ENCODE measurements at places on chromosomes 6 and 20.

- no peak for DNase-seq
Measured at GRCh38 chr6:33834401-33835392, 30.9 kb upstream of the MLN start.

GRCh38 chr20:40282941-40283340, 406.1 kb downstream of the MAFB start:
- DNase-seq, result no peak

- no peak for DNase-seq
Measured at GRCh38 chr6:81762606-81763005, 10.1 kb upstream of the TENT5A start.

- DNase-seq, result no peak
Measured at GRCh38 chr6:165002358-165002757, 307.0 kb downstream of the C6orf118 start.

GRCh38 chr20:19833395-19833794, 75.3 kb downstream of the RIN2 start:
- DNase-seq, result no peak

GRCh38 chr6:169026175-169026574, 227.5 kb downstream of the THBS2 start:
- no peak for DNase-seq

DNA sequence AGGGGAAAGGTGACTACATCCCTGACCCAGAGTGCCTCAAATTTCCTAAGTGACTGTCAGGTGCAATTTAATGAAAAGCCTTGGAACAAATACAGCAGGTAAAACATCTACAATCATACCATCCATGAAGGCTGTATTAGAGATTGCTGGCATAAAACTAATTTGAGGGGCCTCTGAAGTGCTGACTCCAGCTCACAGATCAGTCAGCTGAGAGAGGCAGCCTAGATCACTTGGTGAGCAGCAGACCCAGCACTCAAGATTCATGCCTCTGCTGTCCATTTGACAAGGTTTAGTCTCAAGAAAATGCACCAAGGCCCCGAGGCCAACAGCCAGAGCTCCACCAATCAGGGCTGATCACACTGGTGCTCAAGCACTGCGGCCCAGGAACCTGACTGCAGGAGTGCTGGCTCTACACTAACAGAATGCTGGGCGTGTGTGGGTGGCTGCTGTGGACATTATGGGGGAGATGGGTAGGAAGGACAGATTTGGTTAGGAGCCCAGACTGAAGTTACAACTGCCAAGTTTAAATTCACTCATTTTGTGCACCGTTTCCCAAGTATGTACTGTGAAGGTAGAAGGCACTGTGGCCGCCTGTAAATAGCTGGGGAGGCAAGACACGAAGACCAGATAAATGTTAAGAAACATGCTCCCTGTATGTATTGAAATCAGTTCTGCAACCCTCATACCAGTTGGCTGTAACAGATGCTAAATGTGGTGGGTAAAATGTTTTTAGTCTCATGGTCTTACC, 28.2 kb downstream of the SNX5 start:
- DNase-seq, result no peak

DNA sequence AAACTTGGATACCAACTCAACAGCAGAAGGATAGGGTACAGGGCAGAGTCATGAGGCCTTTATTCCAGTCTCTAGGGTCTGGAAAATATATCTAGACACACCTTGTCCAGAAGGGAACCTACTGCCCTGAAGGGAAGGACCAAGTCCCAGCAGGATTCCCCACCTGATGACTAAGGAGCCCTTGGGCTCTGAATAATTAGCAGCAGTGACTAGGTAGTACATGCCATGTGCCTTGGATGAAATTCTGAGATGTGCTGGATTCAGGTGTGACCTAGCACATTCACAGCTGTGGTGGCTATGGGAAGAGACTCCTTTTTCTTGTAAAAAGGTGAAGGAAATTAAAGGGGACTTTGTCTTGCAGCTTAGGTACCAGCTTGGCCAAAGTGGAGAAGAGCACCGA, 364.3 kb upstream of the PTCHD4 start:
- DNase-seq, result no peak

GRCh38 chr6:46674410-46674809, 13.3 kb upstream of the TDRD6 start:
- DNase-seq, result no peak

GRCh38 chr20:25245461-25245860, 2.4 kb upstream of the PYGB start:
- no peak for DNase-seq

GRCh38 chr20:9227896-9228615, 159.2 kb downstream of the PLCB4 start:
- DNase-seq, result no peak

- no peak for DNase-seq
Measured at GRCh38 chr20:42003380-42003779, 385.2 kb upstream of the CHD6 start.

- DNase-seq, result no peak
Measured at GRCh38 chr6:166784691-166785090, 157.6 kb upstream of the RPS6KA2 start.

- no peak for DNase-seq
Measured at GRCh38 chr20:722822-723644, 45.3 kb downstream of the SLC52A3 start.

- DNase-seq, result no peak
Measured at GRCh38 chr20:59788196-59788735, 145.2 kb downstream of the SYCP2 start.

DNA sequence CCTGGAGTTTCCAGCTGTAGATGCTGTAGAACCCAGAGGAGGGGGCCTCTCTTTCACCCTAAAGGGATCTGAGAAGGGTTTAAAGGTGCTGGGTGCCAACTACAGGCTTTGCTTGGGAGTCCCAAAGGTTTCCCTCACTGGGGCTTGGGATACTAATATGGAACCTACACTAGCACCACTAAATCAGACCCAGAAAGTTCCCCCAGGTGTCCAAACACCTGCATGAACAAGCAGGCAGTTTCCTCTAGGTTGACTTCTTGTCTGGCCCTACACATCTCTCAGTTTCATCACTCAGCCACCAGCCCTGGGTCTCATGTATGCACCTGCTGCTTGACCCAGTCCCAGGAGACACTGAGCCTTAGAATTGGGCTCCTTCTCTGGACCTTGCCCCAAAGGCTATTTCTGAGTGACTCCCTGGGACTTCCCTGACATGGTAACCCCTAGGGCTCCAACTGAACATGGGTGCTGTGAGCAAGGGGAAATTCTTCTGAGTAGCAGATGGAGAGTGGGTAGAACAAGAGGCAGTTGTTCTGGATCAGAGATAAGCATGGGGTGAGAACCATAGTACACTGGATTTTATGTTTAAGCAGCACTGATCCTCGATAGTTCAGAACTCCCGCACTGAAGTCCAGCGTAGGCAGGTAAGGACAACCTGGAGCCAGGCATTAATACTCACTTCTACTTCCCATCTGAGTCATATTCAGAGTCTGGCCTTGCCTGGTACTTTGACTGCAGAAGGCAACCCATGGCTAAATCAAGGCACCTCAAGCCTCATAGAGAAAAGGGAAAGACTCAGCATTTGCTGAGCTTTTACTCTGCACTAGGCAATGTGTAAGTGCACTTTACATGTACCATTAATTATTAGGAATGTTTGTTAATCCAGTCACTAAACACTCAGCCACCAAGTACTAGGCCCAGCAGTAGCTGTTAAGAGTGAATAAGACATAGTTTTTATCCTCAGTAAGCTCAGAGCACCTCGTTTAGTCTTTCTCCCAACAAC, 16.8 kb downstream of the BCL2L1 start:
- no peak for DNase-seq

DNA sequence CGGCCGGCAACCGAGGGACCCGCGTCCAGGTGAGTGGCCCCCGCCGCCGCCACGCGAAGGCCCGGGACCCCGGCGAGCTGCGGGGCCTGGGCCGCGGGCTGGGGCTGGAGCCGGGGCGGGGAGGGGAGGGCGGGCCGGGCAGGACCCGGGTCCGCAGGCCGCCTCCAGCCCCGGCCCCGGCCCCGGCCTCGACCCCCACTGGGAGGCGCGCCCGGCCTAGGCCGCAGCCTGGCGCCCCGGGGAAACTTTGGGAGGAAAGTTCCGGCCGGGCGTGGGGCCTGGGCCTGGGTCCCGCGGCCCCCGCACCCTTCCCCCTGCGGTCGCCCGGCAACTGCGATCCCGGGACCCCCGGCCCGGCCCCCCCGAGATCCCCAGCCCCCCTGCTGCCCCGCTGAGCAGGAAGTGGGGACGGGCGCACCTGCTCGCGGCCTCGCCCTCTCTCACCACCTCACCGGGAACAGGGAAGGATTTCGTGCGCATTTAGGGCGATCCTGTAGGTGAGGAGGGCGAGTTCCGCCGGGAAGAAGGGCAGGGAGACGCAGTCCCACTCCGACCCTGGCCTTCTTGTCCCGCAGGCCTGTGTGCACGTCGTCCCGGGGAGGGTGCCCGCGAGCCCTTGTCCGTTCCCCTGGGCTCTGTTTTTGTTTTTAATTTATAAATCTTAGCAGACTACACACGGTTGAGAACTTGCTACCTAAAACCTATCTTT, 402 bp downstream of the OSBPL2 start:
- no peak for DNase-seq

DNA sequence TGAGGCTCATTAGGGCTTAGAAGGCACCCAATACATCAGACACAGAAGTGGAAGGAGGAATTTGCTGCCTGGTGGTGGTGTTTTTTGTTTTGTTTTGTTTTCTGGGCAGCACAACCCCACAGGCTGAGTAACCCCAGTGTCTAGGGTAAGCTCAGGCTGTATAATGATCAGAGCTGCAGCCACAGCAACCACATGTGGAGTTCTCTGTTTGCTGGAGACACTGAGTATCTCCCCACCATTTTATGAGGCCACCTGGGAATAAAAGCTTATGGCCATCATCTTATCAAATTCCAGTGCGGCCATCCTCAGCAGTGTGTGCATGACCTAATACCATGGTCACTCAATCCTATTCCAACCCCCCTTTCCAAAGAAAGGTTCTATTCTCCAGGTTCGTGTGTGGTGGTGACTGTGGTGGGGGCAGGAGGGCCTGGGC, 3.4 kb upstream of the DLL1 start:
- DNase-seq, result no peak

- no peak for DNase-seq
Measured at GRCh38 chr6:27205375-27206278, 41.9 kb upstream of the PRSS16 start.

- no peak for DNase-seq
Measured at GRCh38 chr6:21614226-21614625, 20.7 kb downstream of the SOX4 start.

GRCh38 chr6:13357551-13358075, 29.3 kb upstream of the TBC1D7 start:
- no peak for DNase-seq

- DNase-seq, result no peak
Measured at GRCh38 chr6:155578251-155578650, 122.6 kb upstream of the NOX3 start.

DNA sequence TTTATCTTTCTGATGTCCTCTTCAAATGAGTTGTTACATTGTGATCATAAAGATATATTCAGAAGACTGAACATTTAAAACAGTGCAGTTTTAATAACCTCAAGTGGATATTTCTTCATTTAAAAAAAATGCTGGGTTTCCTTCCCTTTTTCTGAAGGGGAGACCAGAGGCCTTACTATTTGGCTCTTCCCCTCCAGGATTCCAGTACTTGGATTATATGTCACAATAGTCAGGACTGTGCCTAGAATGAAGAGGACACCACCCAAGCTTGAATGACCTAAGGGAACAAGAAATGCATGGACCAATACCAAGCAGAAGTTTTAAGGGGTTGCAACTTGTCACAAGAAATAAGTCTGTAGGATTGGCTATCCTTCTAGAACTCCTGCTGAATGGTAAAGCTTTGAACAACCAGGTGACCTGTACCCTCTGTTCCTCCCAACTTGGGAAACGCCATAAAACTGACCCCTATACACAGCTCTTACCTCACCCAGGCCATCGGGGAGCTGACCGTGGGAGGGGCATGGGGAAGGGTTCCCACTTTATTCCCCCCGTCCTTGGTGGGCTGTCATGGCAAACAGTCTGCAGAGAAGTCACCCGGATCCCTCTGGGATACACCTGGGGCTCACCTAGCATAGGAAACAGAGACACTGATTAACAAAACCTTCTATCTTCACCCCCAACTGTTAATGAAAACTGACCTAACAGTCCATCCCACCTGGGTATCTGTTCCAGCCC, 2.0 kb downstream of the FRS3 start:
- DNase-seq, result no peak

DNA sequence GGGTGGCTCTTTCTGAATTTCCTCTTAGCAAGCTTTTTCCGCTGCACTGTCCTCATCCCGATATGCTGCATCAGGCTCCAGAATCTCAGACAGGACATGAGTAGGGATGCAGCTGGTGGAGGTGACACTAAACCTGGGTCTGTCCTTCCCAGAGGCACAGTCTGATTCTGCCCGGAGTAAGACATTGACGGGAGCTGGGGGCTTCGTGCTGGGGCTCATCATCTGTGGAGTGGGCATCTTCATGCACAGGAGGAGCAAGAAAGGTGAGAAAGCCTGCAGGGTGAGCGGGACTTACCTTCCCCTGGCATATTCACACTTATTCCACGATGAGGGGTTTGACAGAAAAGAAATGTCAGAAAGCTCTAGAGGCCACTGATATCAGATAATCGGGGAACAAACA, 9.8 kb downstream of the HLA-DPB1 start:
- DNase-seq, result no peak

DNA sequence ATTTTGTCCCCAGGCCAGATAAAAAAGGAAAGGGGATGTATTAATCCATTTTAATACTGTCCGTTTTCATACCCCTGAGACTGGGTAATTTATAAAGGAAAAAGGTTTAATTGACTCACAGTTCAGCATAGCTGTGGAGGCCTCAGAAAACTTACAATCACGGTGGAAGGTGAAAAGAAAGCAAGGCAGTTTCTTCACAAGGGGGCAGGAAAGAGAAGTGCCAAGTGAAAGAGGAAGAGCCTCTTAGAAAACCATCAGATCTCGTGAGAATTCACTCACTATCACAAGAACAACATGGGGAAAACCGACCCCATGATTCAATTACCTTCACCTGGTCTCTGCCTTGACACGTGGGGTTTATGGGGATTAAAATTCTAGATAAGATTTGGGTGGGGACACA, 152.5 kb downstream of the IBTK start:
- no peak for DNase-seq

DNA sequence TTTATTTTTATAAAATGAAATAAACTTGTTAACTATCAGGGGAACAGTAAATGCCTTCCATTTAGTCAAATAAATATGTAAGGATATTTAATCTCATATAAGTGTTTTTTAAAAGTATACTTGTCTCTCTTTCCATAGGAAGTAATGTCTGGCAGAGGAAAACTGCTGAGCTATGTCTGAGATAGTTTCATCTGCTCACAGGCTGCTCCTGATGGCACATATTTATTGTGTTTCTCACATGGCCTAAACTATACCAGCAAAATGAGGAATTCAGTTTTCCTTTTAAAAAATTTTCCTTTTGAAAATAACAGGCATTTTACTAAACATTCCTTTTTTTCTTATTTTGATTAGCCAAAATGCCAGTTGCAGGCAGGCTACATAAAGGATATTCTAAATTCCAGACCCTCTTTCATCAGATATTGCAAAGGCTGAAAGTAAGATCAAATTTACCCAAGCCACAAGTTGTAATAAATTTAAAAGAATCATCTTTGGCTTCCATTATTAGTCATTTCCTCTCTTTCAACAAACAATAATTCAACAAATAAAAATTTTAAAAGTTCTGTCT, 60.1 kb upstream of the RNF146 start:
- no peak for DNase-seq

- no peak for DNase-seq
Measured at GRCh38 chr6:44806656-44807055, 419.1 kb downstream of the CDC5L start.

- DNase-seq, result no peak
Measured at GRCh38 chr20:40101560-40101959, 587.5 kb downstream of the MAFB start.

- no peak for DNase-seq
Measured at GRCh38 chr20:34581341-34582184, 23.0 kb downstream of the MAP1LC3A start.

GRCh38 chr6:31580807-31581433, 1.3 kb downstream of the LTB start:
- peak; percentile 49 for DNase-seq
